ENCODE measurements at places on chromosomes 2 and 18.

- peak; percentile 65 for DNase-seq
These were observed 96.5 kb downstream of the ZFP36L2 start for GRCh38 chr2:43129676-43130547.

DNA sequence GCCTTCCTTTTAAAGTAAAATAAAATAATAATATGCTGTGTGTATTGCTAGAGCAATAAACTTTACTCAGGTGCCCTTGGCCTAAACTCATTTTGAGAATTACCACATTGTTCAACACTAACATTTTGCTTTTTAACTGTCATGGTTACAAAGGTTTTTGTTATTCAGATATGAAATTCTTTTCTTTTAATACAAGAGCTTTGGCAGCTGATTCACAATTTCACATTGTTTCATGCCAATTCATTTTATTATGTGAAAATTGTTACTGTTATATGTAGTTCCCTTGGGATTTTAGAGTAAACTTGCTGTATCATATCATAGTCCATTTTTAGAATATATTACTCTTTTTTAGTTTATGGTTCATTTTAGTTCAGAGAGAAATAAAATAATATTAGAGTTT is 65.8 kb upstream of the ZNF804A start:
- no peak for DNase-seq

DNA sequence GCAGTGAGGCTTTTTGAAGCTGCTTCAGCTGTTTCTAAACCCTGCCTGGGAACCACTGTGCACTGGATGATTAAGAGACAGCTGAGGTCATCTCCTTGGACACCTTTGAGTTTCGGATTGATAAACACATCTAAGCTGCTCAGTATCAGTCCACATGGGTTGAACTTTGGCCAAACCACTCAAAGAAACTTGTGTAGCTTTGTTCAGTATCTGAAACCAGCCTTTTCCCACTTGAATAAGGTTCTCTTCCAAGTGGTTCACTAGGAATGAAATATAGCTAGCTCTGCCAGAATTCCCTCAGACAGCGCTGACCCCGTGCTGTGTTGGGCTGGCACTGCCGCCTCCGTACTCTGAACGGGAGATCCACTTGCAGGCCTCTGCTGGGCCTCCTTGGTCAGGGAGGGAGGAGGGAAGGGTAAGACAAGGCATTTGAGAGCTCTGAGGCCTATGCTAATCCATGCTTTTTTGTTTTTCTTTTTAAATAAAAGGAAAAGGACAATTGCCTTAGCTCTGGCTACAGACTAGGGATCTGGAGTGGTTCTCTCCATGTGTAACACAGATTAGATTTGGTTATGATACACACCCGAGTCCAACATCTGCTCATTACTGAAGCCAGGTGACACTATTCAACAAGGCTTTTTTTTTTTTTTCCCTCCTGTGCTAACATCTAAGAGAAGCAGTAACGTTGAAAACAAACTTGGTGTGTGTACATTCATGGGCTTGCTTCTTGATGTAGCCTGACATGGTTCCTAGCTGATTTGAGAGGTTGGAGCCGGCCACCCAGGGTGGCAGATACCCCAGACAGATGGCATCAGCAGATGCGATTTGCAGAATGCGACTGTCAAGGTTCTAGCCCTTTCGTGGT is 67.7 kb downstream of the NCK2 start:
- DNase-seq: peak; percentile 70

DNA sequence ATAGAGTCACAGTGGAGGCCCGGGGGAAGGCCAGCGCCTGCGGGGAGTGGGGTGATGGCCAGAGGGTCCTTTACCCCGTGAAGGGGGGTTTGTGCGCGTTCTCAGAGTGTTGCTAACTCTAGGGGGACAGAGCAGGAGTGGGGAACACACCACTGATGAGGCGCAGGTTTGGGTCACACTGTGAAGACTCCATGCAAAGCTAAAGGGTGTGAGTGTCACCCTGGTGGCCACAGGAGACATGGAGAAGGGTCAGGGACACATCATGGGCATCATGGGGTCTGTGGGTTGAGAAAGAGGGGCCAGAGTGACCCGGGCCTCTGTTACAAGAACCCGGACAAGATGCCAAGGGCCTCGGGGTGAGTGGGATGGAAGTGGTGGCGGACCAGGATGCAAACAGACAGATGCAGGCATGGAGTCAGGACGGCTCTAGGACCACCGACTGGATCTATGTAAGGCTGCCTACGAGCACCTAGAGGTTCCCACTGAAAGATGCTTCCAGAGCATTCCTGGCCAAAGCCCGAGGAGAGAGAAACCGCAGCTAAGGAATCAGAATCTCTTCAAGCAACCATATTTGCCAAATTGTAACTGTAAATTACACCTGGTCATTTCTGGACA is 84.3 kb downstream of the PXDN start:
- DNase-seq: no peak

DNA sequence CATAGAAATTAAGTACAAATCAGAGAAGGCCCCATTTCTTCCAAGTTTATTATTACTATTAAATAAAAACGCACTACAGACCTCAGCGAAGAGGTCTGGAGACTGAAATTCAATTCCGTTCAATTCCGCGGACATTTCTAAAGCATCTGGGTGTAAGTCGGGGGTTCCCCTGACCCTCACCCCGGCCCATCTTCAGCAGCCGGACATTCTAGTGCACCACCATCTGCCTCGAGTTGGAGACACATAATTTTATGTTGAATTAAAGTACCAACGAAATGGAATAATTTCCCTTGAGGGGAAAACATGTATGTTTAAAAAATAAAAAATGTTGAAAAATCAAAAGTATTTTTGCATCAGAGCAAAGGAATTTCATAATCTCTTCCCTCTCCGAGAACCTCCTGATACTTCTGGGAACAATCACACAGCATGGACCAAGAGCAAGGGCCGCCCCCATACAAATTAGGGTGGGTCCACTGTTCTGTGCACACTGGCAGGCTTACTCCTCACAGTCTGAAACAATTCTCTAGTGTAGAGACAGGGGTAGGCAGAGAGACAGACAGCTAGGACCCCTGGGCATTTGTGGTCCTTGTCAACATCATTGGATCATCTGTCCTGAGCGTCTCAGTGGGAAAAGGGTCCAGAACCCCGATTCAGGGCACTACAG is 29.3 kb downstream of the MBP start:
- no peak for DNase-seq

- no peak for DNase-seq
These were observed 1.7 kb upstream of the ABHD1 start for GRCh38 chr2:27121906-27122305.

- no peak for DNase-seq
These were observed 67.8 kb upstream of the EPAS1 start for GRCh38 chr2:46229134-46230063.

DNA sequence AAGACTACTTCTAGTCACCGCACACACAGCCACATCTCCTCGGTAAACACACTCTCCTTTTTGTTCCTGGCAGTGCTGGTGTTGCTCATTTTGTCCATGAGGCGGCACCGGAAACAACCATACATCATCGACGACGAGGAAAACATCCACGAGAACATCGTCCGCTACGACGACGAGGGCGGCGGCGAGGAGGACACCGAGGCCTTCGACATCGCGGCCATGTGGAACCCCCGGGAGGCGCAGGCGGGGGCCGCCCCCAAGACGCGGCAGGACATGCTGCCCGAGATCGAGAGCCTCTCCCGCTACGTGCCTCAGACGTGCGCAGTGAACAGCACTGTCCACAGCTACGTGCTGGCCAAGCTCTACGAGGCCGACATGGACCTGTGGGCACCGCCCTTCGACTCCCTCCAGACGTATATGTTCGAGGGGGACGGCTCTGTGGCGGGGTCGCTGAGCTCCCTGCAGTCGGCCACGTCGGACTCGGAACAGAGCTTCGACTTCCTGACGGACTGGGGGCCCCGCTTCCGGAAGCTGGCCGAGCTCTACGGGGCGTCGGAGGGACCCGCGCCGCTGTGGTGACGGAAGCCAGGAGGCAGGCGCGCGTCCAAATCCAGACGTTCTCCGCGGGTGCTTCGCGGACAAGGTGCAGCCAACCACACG is 221.0 kb downstream of the CDH20 start:
- DNase-seq: no peak

DNA sequence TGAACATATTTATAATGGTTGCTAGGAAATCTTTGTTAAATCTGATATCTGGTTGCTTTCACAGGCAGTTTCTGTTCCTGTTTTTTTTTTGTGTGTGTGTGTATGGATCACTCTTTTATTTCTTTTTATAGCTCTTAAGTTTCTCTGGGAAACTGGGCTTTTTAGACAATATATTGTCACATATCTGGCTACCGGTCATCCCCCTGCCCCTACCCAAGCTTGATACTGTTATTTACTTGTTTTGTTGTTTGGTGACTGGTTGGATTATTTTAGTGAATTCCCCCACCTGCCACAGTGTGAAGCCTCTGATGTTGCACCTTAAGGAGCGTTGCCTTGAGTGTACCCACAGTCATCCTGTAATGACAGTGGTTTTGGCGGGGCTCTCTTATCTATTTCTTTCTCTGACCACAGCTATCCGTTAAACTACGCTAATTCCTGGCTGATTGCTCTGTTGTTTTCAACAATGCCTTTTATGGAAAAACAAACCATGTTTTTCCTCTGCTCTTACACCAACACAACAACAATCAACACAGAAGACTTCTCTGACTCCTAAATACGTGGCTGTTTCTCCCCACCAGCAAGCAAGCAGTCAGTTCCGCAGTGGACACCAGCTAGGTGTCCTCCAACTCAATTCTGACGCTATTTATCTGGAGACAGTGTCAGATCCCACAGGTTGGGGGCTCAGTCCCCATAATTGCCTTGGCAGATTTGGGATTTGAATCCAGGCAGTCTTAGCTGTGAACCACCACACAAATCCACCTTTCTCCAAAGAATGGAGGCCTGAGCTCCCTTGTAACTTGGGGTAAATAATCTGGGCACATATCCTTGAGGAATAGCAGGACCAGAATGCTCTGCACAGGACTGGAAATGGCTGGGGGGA is 10.9 kb downstream of the GNLY start:
- no peak for DNase-seq

- DNase-seq: no peak
These were observed 195.7 kb upstream of the TMEFF2 start for GRCh38 chr2:192390401-192390800.

DNA sequence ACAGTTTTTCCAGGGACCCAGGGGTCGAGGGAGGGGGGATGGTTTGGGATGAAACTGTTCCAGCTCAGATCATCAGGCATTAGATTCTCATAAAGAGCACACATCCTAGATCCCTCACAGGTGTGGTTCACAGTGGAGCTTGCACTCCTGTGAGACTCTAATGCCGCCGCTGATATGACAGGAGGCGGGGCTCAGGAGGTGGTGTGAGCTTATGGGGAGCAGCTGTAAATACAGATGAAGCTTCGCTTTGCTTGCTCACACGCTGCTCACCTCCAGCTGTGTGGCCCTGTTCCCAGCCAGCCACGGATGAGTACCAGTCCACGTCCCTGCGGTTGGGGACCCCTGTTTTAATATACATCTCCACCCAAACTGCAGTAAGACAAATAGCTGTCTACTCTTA is 204.2 kb downstream of the AGAP1 start:
- DNase-seq: no peak

GRCh38 chr2:207920321-207920720 is 105.0 kb downstream of the PLEKHM3 start:
- no peak for DNase-seq

Data from Ammon's horn (tissue), 1 donor.